ENCODE measurements at places on chromosomes 4 and X. TPM values are rescaled to one million over a fixed set of nuclear protein-coding genes. Genes with fewer than 3 reads are reported as not detected.

DNA sequence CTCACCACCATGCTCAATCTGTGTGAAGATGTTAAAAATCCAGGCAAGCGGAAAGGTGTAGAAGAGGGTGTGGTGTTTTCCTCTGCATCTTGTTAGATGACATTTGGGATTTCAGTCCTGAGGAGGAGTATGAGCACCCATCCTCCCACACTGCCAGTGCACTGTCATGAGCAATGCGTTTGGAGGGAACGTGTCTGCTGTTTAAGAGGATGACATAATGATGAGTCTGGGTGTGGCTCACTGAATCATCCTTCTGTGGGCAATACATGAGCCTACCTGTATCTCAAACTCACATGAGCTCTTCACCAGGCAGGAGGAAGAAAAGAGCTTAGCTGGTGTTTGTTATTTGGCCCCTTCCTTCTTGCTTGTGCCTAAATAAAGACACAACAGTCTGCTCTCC, 67.9 kb upstream of the ARX start:
- no peaks in the 10 kb centered on the region for H3K4me1 ChIP-seq
- H3K36me3 ChIP-seq: no peaks in the 10 kb centered on the region
- no peaks in the 10 kb centered on the region for H3K27me3 ChIP-seq
- H3K27ac ChIP-seq: no peak overlapping the region
- no peak for DNase-seq
- H3K4me3 ChIP-seq: no peak overlapping the region

GRCh38 chr4:118941799-118942198, 53.1 kb downstream of the SYNPO2 start:
- H3K36me3 ChIP-seq: no peaks in the 10 kb centered on the region
- no peak overlapping the region for H3K4me3 ChIP-seq
- peaks cover 32% of the 10 kb centered on the region for H3K27me3 ChIP-seq
- no peak for DNase-seq
- no peak overlapping the region for H3K27ac ChIP-seq

Gene RP2
- total RNA-seq: 7.2 TPM

DNA sequence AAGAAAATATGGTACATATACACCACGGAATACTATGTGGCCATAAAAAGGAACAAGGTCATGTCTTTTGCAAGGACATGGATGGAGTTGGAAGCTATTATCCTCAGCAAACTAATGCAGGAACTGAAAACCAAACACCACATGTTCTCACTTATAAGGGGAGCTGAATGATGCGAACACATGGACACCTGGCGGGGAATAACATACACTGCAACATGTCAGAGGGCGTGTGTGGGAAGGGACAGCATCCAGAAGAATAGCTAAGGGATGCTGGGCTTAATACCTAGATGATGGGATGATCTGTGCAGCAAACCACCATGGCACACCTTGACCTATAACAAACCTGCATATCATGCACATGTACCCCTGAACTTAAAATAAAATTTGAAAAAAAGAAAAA, 19.5 kb upstream of the CNKSR2 start:
- no peaks in the 10 kb centered on the region for H3K27me3 ChIP-seq
- no peak for DNase-seq
- H3K4me3 ChIP-seq: no peak overlapping the region

Gene GLUD2
- total RNA-seq: not detected

GRCh38 chrX:40144576-40144975, 46.8 kb upstream of the BCOR start:
- no peak overlapping the region for H3K4me3 ChIP-seq
- no peaks in the 10 kb centered on the region for H3K27me3 ChIP-seq
- H3K36me3 ChIP-seq: no peaks in the 10 kb centered on the region
- H3K4me1 ChIP-seq: peaks cover 2% of the 10 kb centered on the region
- no peak for DNase-seq

DNA sequence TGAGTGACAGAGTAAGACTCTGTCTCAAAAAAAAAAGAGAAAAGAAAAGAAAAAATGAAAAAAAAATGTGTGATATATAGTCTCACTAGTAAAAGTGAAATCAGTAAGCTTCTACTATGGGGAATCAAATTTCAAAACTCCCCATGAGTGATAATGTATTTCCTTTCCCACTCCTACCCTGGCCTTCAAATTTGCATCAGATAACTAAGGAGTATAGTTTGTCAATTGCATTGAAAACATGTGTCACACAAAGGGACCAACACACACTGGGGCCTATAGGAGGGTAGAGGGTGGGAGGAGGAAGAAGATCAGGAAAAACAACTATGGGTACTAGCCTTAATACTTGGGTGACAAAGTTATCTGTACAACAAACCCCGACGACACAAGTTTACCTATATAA, 118.4 kb downstream of the TSPAN7 start:
- peaks cover 18% of the 10 kb centered on the region for H3K27me3 ChIP-seq
- H3K36me3 ChIP-seq: no peaks in the 10 kb centered on the region
- no peaks in the 10 kb centered on the region for H3K4me1 ChIP-seq
- DNase-seq: no peak

GRCh38 chr4:74370912-74371311, 6.0 kb downstream of the EREG start:
- no peak overlapping the region for H3K27ac ChIP-seq
- no peak overlapping the region for H3K4me3 ChIP-seq
- H3K36me3 ChIP-seq: no peaks in the 10 kb centered on the region

DNA sequence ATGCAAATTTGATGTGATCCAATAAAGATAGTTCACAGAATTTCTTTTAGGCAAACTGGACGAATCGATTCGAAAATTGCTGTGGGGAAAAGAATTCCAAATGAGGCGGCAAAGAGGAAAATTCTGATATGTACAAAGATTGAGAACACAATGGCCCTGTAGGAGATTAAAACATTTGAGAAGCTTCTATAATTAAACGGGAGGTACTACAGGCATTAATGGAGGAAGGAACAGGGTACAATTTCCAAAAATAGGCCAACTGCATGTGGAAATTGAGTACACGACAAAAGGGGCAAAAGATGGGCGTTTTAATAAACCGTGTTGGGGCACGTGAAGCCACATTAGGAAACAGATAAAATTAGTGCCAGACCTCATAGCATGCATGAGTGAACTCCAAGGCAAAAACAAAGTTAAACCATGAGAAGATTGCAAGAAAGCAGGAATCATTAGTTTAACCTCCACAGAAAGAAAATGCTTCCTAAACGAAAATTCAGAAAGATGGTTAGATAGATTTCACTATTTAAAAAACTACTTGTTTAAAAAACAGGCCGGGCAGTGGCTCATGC, 68.4 kb downstream of the DHRSX start:
- no peak overlapping the region for H3K4me3 ChIP-seq
- H3K4me1 ChIP-seq: peaks cover 10% of the 10 kb centered on the region
- H3K36me3 ChIP-seq: peaks cover 12% of the 10 kb centered on the region
- H3K27ac ChIP-seq: no peak overlapping the region
